NCI-H526 treated with DMSO at 0.1 percent for 48 hours (cell line): ENCODE measurements at places on chromosomes 4 and X.

GRCh38 chr4:23888421-23889319 lies 1.2 kb downstream of the PPARGC1A start:
- no peak for DNase-seq

DNA sequence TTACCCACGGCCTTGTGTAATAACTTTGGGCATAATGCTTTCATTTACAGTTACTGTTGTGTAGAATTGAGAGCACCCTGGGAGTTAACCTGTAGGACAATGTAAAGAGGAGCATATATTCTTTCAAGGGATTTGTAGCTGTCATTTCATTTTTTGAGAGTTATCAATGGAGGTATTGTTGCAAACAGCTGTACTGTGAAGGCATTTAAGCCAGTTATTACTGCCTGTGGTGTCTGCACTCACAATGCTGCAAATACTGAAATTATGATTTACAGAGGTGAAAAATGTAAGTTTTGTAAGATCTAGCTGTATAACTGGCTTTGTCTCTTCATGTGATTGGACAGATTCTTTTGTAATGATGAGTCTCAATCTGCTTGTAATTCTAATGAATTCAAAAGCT lies 131.5 kb upstream of the FAT1 start:
- no peak for DNase-seq

DNA sequence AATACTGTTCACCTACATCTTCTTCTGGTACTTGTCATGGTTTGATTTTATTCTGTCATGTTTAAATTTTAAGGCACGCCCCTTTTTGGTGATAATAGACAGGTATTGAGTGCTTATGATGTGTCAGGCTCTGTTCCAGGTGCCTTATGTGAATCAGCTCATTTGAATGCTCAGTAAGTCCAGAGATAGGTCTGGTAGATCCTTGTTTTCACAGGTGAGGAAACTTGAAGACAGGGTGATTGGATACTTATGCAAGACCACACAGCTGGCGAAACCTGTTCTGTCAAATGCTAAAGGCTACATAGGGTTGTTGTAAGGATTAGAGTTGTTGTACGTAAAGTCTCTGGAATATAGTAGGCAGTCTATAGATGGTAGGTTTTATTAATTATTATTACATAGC lies 9.6 kb upstream of the SLC25A14 start:
- no peak for DNase-seq

- DNase-seq = no peak
Measured at GRCh38 chrX:12480956-12481355, 310.3 kb upstream of the PRPS2 start.

- DNase-seq = no peak
Measured at GRCh38 chr4:82363896-82364487, 9.8 kb downstream of the HNRNPD start.

DNA sequence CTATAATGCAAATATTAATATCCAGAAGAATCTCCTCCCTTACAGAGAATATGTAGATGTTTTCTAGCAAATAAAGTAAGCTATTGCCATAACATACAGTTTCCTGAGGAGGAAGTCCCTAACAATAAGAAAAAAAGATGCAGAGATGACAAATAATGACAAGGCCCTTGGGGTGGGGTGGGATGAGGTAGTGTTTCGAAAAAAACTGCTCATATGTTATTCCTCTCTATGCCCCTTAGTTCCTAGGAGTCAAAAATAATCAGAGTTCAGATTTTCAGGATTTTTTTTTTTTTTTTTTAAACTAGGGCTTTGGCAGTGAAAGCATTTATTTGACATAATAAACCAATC lies 99.0 kb downstream of the ZAR1 start:
- no peak for DNase-seq

- DNase-seq = no peak
Measured at GRCh38 chrX:37883196-37883595, 35.8 kb upstream of the DYNLT3 start.

GRCh38 chr4:32798471-32799159 lies 2078.4 kb downstream of the PCDH7 start:
- DNase-seq = no peak

- no peak for DNase-seq
Measured at GRCh38 chr4:1235381-1236102, 13.4 kb downstream of the CTBP1 start.

GRCh38 chrX:111445485-111445884 lies 33.5 kb upstream of the DCX start:
- peak; percentile 18 for DNase-seq

DNA sequence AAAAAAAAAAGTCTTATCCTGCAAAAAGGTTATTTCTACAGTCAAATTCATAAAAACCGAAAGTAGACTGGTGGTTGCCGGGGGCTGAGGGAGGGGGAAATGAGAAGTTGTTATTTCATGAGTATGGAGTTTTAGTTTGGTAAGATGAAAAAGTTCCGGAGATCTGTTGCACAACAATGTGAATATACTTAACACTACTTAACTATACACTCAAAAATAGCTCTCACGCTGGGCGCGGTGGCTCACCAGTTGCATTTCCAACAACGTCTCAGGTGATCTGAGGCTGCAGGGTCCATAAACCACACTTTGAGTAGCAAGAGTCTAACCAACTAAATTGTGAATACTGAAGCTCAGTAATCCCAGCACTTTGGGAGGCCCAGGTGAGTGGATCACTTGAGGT lies 52.4 kb downstream of the ANOS1 start:
- no peak for DNase-seq

- no peak for DNase-seq
Measured at GRCh38 chr4:85102606-85103005, 136.1 kb upstream of the WDFY3 start.

GRCh38 chr4:136751556-136751955 lies 780.7 kb downstream of the PCDH18 start:
- DNase-seq = no peak

DNA sequence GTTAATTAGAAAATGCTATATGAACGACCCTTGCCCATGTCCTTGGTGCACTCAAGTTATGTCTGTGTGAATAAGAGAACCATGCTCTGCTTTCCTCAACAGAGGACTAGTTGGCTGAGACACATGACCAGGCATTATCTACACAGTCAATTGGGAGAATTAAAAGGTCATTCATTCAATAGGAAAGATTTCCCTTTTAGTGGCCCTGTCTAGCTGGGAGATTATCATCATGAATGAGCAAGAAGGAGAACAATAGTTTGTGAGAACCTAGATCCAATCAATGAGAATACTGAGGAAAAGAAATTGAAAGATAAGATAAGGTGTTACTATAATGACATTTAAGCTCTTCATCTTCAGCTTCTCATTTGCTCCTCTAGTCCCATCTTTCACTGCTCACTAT lies 1033.4 kb upstream of the LCORL start:
- DNase-seq = no peak
